ENCODE measurements at places on chromosomes 2 and 18.
A peak's percentile ranks its signal among the peaks of the same experiment; 100 is the strongest.

- no peak for DNase-seq
Observed at GRCh38 chr2:187477051-187477450, 29.0 kb upstream of the CALCRL start.

DNA sequence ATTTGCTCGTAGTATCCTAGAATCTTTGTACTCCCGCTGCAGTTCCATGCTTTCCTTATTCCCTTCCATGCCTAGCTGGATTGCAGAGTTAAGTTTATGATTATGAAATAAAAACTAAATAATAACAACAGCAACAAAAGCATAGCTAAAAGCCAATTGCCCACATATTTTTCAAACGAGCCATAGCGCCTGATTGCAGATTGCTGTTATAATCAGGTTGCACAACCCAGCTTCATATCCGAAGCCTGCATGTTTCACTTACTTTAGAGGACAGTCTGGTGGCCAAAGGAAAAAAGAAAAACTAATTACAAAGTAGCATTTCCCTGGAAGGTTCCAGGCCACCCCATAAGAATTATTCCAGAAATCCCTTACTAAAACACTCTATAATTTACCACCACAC, 31.9 kb upstream of the PNO1 start:
- no peak for DNase-seq

- no peak for DNase-seq
Observed at GRCh38 chr18:9519399-9519798, 44.1 kb downstream of the RALBP1 start.

DNA sequence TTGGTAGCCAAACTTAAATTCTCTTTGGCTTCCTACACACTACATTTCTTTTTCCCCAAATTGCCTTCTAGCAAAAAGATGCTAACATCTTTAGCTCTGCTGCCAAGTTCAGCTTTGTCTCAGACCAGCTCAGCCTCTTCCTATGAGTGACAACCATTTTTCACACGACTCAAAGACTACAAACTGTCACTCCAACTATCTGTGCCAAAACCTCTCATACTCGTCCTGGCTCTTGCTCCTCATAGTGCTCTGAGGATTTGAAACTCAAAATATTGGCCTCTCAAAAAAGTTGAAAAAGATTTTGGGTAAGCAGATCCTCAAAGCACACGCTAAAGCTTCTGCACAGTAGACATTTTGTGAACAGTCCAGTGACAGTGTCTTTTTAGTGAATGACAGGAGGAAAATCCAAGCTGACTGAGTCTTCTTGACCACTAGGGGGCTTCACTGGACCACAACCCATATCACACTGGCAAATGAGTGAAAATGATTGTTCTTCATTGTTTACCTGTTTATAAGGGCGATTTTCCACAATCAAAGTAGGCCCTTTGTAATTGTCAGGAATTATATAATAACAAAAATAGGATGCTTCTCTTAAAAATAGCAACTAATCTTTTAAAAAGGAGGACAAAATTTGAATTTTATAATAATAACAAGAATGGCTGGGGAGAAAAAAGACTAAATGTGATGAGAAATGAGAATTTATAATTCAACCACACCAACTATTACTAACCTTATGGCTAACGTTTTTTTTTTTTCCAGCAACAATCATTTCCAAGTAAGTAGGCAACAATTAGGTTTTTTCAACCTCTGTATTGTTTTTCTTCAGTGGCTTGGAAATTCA, 85.5 kb upstream of the PGAP1 start:
- peak; percentile 53 for DNase-seq

- DNase-seq, result no peak
Observed at GRCh38 chr2:175627405-175627804, 374.7 kb downstream of the LNPK start.

- peak; percentile 70 for DNase-seq
Observed at GRCh38 chr18:23825978-23826405, 136.7 kb downstream of the LAMA3 start.

DNA sequence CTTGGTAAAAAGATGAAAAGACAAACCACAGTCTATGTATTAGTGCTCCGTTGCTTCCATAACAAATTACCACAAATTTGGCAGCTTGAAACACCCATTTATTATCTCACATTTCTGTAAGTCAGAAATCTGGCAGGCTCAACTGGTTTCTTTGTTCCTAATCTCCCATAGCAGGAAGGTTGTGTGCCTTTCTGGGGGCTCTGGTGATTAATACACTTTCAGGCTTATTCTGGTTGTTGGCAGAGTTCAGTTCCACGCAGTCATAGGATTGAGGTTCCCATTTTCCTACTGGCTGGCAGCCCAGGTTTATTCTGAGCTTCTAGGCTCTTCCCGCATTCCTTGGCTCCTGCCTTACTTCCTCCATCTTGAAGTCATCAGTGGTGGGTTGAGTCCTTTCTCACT, 189.3 kb downstream of the ANAPC1 start:
- peak; percentile 87 for DNase-seq

DNA sequence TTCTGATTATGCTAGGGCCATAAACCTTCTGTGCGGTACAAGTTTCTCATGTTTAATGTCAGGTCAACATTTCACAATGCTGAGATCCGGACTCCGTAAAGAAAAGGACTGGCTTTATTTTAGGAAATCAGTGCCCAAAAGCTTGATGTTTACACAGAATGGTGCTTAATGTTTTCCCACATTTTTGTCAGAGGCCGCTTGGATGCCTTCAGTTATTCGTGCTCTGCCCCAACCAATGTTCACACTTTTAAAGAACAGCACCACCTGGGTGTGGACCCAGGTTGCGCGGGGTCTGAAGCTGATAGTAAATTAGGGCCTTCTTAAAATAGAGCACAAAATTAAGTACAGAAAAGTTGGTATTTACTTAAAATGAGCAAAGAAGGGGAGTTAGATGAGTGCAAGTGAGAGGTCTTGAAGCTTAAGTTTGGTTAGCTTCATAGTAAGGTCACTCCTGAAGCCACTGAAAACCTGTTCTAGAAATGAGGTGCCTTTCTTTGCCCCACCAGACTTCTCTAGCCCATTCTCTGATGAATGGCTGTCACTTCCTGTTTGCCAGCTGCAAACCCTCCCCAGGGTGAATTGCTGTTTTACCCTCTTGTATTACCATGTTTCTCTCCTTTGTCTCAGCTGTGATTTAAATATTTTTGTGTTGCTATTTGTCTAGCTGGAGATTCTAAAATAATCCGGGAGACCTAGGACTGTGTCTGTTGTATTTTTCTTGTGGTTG, 20.5 kb downstream of the SLC3A1 start:
- DNase-seq, result no peak

DNA sequence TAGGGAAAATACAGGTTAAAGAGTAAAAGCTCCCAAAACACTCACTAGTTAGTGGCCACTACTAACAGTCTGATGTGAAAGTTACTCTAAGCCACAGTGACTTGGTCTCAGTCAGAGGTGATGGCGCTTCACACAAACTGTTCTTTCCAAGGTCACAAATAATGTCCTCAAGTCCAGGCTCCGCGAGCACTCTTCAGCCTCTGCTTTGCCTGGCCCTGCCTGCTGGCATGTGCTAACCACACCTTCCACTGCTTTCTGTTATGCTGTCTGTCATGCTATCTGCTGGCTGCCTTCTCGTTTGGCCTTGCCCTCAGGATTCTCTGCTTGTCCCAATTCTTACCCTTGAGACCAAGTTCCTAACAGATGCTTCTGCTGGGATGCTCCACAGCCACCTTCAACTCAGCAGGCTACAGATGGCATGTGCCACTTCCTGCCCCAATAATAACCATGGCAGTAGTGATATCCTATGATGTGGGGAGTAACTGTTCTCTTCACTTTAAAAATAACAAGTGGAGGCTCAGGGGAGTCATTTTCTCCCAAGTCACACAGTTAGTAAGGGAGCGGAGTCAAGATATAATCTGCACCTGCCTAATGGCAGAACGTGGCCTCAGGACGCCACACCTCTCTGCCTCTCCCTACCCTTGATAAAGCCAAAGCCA, 75.7 kb downstream of the ZAP70 start:
- DNase-seq, result no peak

GRCh38 chr2:104092886-104093285, 761.0 kb upstream of the POU3F3 start:
- DNase-seq, result no peak

DNA sequence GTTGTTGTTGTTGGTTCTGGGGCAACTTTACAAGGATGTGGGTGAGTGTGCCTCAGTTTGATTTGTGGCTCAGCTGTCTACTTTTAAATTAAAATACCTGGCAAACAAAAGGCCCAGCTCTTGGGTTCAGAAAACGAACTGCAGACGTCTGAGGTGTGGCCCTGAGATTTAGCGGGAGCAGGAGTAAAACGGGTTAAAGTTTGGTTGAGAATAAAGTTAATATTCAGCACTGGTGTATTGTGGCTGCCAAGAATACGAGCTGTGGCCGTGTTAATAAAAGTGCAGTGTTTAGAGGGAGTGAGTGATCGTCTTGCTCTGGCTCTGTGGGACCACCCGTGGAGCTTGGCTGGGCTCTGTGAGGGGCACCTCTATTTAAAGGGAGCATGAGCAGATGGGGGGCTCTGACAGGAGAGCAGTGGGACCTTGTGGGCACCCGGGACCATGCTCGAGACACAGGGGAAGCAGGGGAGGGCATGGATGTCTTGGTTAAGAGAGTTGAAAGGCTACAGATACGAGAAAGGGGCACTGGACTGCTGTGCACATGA, 80.3 kb downstream of the VAPA start:
- no peak for DNase-seq

- no peak for DNase-seq
Observed at GRCh38 chr18:34397286-34397896, 172.7 kb upstream of the NOL4 start.

GRCh38 chr2:224426656-224427055, 24.7 kb upstream of the FAM124B start:
- no peak for DNase-seq

DNA sequence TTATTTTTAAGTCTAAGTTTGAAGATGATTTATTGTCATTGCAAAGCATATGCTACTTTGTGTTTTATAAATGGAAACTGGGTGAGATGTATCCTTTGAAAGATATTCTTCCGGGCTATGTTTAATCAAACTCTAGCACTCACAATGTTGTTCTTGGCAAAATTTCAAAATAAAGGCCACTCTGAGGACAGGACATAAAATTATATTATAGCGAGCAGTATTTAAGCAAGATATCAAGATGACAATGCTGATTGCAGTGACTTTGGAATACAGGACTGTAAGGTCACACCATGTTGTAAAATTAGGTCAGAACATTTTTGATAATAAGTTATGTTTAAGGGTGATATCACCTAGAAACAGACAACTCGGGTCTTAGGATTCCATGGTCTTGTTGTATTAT, 14.2 kb downstream of the RPRM start:
- no peak for DNase-seq

- peak; percentile 46 for DNase-seq
Observed at GRCh38 chr2:69292256-69292655, 94.8 kb downstream of the GFPT1 start.

GRCh38 chr2:237280939-237281338, 133.0 kb downstream of the COL6A3 start:
- peak; percentile 57 for DNase-seq

DNA sequence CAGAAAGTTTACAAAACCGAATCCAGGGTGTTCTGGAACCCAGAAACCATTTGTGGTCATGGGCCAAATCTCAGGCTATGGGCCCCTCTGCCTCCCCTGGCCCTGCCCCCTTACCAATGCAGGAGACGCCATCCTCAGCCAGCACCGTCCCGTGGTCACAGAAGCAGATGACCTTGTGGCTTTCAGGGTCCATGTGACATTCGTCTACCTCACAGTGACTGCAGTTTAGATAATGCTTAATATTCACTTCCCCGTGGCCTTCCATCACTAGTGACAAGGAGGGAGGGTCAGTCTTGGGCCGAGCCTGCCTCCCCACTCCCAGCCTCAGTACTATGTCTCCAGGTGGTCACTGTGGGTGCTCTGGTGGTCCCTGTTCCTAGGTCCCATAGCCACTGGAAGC, 111.6 kb downstream of the CLIP4 start:
- no peak for DNase-seq

- DNase-seq, result no peak
Observed at GRCh38 chr2:18856765-18857164, 267.4 kb upstream of the NT5C1B start.

DNA sequence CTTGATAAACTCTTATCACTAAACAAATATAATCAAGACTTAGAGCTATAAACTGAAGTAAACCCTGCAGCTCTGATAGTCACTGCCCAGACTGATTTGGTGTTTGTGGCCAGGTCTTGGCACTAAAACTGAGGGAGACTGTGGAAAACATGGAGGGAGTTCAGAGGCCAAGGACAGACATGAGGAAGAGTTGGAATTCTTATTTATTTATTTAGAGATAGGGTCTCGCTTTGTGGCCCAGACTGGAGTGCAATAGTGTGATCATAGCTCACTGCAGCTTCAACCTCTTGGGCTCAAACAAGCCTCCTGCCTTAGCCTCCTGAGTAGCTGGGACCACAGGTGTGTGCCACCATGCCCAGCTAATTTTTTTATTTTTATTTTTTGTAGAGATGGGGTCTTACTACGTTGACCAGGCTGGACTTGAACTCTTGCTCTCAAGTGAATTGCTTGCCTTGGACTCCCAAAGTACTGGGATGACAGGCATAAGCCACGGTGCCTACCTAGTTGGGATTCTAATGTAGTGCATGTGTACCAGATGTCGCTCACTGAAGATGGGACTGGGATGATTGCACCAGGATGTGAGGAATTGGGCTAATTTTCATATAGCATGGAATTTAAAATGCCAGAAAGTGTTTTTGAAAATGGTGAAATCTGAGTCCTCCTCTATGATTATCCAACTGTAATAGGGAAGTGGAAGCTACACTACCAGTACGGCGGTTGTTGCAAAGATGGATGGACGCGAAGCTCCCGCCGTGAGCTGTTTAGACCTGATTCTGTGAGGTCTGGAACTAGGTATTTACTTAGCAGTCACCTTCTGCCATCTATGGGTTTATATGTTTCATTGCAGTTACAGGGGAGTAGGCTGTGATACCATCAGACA, 52.7 kb upstream of the CTLA4 start:
- peak; percentile 82 for DNase-seq

DNA sequence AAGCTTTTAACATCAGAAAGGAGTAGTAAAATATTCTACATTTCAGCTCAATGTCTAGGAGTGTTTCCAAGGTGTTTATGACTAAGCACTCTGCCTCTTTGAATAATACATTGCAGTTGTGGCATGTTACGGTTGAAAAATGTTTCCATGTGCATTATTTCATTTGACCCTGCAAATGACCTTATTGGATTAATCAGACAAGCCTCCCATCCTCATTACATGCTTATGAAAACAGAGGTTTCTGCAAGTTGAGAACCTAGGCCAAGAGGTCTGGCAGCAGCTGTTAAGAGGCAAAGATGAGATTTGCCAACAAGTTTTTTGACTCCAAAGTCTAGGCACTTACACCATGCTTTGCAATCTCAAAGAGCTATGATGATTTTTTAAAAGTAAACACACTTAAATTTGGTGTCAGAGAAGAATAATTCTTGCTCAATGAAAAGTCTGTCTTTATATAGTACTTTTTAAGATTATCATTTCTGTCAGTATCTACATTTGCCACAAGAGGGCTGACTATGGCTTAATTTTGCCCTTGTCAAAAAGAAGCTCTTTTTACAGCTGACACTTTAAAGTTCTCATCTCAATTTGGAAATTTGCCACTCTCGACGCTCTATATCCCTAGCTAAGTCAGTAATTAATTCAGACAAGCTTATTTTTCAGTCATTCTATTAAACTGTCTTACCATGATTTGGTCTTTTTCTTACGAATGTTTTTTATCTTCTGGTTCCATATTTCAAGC, 260.6 kb downstream of the PAX3 start:
- peak; percentile 13 for DNase-seq

GRCh38 chr2:60840880-60841279, 40.5 kb upstream of the REL start:
- no peak for DNase-seq

- DNase-seq, result no peak
Observed at GRCh38 chr2:159209341-159210306, 76.9 kb downstream of the WDSUB1 start.

GRCh38 chr2:221590861-221591365, 18.8 kb upstream of the EPHA4 start:
- no peak for DNase-seq

- DNase-seq, result peak; percentile 81
Observed at GRCh38 chr2:37886745-37887144, 38.3 kb upstream of the RMDN2 start.
